T-helper 2 cell (primary cell): ENCODE measurements at places on chromosomes 4 and X.

DNA sequence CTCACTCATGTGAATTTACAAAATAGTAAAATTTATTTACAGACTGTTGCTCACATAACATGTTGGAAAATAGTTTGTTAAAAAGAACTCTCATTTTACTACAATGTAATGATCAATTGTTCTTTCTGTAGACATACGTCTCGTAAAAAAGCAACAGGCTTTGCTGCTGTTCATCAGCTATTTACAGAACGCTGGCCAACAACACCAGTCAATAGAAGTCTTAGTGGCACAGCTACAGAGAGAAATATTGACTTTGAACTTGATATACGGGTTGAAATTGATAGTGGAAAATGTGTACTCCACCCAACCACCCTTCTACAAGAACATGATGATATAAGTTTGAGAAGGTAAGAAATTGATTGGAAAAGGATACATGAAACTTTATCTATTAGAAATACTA is 47.6 kb upstream of the ADAD1 start:
- DNase-seq = no peak

DNA sequence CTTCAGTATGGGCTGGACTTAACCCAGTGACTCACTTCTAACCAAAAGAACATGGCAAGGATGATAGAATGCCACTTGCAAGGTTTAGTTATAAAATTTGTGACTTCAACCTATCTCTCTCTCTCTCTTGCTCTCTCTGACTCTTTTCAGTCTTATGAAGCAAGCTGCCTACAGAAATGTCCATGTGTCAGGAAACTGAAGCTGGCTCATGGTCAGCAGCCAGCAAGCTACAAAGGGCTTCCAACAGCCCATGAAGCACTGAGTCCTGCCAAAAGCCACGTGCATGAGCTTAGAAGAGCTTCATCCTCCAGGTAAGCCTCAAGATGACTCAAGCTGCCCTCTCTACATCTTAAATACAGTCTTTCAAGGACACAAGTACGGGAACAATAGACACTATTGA is 100.3 kb downstream of the HS3ST1 start:
- no peak for DNase-seq

DNA sequence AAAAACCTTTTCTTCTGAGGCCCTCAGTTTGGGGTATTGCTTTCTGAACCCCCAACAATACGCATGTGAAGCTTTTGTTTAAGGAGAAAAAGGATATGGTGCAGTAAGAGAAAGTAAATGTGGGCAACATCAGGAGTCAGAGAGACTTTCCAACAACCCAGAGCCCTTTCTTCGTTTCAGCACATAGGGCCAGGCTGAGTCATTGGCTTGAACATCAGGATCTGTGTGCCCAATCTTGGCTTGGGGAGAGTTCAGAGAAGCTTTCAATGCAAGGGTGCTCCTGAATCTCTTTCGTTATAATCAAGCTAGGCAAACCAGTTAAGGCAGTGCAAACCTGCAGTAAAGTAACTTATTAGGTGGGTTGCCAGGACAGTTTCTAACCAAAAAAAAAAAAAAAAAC is 191.2 kb downstream of the FRMPD4 start:
- DNase-seq = no peak

DNA sequence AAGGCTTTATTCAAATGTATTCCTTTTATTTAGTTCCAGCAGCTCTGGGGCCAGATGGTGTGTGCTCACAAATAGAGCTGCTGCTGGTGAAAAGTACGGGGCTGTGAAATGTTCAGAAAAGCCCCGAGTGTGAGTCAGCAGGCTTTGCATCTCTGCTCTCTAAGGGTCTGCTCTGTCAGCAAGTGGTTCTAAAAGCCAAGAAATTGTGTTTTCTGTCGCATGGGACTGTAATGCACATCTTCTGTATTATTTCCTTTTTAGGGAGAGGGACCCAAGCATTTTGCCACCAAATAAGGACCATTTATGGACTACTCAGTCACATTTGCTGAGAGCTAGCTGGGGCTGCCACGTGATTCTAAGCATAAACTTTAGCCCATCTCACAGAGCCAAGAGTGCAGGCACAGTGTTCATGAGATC is 82.9 kb upstream of the NHS start:
- no peak for DNase-seq

DNA sequence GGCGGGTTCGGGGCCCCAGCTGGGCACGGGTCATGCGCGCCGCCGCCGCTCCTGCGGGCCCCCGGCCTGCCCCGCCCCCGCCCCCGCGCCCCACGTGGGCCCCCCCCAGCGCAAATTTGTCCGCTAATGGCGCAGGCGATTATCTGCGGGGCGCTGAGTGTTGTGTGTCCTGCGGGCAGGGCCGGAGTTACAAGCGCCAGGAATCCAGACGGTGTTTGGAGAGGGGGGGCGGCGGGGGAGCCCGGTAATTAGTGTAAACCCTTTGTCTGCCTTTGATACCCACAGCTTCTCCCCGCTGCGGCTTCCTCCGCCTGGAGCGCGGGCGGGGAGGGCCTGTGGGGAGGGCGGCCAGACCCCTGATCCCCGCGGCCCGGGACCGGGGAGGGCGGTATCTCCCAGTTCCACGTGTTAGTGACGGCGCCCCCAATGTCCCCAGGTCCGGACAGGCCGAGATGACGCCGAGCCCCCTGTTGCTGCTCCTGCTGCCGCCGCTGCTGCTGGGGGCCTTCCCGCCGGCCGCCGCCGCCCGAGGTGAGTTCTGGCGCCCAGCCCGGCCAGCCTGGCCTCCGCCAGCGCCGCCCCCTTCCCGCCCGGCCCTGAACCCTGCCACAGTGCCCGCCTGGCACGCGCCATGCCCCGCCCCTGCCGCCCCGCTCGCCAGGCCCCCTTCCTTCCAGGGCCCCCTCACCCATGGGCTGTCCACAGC is 761 bp downstream of the FGFRL1 start:
- peak; percentile 28 for DNase-seq

- DNase-seq = no peak
Measured at GRCh38 chr4:4582653-4583052, 40.8 kb upstream of the STX18 start.

DNA sequence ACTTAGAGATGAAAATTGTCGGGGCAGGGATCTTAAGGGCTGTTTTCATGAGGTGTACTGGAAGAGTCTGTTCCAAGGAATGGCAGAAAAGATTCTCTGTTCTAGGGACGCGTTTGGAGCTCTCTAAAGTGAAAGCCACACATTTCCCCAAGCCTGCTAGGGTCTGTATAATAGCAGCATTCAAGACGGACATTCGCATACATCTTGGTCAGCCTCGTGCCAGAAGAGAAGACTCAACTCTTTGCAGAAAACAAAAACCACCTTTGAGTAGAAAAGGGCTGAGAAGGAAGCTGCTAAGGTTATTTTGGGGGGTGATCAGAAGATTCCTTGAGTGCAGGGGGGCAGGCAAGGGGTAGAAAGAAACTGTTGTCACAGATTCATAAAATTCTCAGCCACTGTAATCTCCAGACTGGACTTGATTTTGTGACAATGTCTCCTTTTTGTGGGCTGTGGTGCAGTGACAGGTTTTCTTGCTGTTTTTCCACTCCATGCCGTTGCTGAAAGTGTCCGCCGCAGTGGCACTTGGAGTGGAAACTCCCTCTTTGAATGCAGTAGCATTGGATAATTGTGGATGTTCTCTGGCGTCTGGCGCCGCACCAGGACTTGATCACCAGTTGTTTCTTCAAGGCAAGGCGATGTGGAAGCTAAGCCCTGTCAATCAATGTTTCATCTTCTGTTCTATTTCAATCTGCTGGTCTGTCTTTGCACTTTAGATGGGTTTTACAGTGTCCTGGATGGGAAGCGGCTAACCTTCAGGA is 2.9 kb downstream of the GYG2 start:
- DNase-seq = no peak

DNA sequence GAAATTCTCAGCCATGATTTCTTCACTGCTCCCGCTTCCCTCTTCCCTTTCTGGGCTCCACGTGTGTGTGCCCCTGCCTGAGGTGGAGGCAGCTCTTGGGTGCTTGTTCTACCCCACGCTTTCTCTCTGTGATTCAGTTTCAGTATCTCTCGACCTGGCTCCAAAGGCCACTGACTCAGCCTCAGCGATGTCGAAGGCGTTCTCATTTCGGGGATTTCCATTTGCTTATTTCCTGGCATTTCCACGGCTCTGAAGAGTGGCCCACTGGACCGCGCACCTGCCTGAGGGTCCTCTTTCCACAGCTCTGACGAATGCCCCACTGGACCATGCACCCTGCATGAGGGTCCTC is 52.4 kb downstream of the GAK start:
- DNase-seq = no peak

DNA sequence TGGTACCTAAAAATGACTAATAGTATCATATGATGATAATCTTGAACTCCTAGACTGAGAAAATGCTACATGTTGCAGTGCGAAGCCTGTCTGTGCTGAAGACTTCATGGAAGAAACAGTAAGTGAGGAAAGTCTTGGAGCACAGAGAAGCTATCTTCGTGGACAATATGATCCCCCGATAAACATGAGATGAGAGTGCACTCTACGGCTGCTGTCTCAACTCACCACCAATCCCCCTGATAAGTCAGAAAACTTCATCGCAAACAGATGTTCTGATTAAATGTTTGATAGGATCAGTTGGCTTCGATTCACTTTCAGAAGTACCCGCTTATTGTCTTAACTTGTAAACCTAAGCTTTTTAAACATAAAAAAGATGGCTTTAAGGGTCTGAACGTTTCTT is 130.2 kb downstream of the ELOVL6 start:
- no peak for DNase-seq

- no peak for DNase-seq
Measured at GRCh38 chr4:6288871-6289270, 19.2 kb downstream of the WFS1 start.

DNA sequence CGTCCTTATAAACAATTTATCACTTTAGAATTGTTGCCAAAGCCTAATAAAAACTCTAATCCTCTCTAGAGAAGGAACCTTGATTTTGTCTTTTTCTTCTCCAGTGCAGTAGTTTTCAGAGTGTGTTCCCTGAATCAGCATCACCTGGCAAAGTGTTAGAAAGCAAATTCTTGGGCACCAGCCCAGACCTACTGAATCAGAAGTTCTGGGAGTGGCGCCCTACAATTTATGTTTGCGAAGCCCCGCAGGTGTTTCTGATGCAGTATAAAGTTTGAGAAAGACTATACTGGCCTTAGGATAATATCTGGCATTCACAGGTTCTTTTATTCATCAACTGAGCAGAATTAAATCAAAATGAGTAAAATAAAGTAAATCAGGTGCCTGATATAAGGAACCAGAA is 645.8 kb upstream of the ATOH1 start:
- DNase-seq = no peak

GRCh38 chr4:45477311-45477733 is 646.5 kb downstream of the GABRG1 start:
- no peak for DNase-seq

- no peak for DNase-seq
Measured at GRCh38 chr4:112751447-112751846, 114.5 kb downstream of the LARP7 start.

GRCh38 chr4:87219632-87220093 is 755 bp downstream of the KLHL8 start:
- DNase-seq = no peak

GRCh38 chr4:177384856-177385397 is 57.3 kb downstream of the AGA start:
- DNase-seq = no peak

DNA sequence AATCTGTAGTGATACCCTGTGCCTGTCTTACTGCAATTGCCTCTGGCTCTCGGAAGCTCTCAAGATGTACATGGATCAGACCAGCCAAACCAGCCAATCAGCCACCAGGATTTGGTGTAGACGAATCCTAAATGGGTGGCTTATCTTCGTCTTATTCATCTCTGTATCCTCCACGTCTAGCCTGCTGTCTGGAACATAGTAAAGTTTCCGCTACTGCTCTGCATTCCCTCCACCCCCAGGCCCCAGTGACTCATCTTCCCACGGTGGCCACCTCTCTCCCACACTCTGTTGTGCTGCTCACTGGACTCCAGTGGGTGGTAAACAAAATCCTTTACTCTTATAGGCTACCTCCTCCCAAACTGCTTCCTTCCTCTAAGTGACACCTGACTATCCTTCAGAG is 37.8 kb downstream of the SEPTIN6 start:
- DNase-seq = peak; percentile 62

GRCh38 chrX:29699239-29699638 is 516.1 kb upstream of the MAGEB2 start:
- DNase-seq = no peak

- DNase-seq = no peak
Measured at GRCh38 chr4:3225071-3225850, 23.7 kb upstream of the MSANTD1 start.

DNA sequence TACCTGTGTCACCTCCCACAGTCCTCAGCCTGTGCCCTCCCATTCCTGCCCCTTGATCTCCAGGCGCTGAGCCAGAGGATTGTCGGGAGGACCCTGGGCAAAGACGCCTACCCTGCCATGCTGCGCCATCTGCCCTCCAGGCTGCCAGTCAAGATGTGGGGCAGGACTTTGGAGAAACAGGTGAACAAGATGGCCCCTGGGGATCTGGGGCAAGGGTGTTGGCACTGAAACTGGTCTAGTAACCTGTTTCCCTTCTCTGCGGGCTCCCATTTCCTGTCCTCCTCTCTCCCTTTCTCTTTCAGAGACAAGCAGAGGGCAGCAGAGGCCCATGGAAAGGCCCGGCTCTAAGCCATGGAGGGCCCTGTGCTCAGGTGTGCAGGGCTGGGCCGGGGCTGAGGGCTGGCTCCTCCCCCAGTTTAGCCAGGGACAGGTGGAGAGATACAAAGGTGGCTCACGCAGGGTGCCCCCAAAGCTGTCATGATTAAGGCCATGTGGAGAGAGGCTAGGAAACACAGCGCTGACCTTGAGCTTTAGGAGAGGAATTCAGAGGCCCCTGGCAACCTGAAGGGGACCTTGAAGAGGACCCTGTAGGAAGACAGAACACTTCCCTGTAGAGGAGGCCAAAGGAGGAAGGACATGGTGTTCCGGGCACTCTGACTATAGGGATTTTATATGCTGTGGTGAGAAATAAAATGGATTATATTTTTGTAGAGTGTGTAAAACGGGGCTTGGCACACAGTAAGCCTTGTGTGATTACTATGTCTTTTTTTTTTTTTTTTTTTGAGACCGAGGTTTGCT is at the start of gene GLOD5:
TSS of gene GLOD5 (plus strand) at position 74 of the 798 bp plus-strand sequence. CDS start at position 118, 44 bp downstream.
- no peak for DNase-seq

GRCh38 chr4:11698846-11699590 is 270.3 kb upstream of the HS3ST1 start:
- no peak for DNase-seq

GRCh38 chr4:110310795-110311194 is 112.4 kb upstream of the ELOVL6 start:
- no peak for DNase-seq

- DNase-seq = no peak
Measured at GRCh38 chrX:105315248-105315647, 94.8 kb upstream of the TEX13A start.
